ENCODE measurements at places on chromosomes 13 and 19.

DNA sequence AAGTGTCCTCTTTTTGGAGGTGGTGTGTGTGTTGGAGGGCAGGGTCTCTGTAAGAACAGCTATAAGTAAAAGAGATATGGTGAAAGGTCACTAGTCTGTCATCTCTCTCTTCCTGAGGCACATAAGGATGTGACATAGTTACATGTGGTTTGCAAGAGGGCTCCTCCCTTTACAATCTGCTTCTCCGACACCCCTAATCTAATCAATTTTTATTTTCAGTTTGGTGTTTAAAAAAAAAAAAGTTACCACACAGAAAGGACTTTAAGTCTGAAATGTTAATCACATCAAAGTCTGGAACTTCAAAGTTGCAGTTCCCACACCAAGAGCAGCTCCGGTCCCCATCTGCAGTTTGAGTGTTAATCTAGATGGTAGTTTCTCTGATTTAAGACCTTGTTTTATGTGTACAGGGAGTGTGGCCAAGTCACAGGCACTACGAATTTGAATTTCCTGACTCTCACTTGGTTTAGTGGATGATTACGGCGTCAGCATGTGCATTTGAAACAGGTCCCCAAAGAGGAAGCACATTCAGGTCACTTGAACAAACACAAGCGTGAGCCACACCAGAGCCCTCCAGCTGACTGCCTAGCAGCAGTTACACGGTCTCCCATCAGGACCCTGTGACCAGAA, 53.1 kb downstream of the FOXO1 start:
- no peak for DNase-seq

GRCh38 chr13:106593132-106593531, 25.2 kb upstream of the ARGLU1 start:
- DNase-seq = no peak

DNA sequence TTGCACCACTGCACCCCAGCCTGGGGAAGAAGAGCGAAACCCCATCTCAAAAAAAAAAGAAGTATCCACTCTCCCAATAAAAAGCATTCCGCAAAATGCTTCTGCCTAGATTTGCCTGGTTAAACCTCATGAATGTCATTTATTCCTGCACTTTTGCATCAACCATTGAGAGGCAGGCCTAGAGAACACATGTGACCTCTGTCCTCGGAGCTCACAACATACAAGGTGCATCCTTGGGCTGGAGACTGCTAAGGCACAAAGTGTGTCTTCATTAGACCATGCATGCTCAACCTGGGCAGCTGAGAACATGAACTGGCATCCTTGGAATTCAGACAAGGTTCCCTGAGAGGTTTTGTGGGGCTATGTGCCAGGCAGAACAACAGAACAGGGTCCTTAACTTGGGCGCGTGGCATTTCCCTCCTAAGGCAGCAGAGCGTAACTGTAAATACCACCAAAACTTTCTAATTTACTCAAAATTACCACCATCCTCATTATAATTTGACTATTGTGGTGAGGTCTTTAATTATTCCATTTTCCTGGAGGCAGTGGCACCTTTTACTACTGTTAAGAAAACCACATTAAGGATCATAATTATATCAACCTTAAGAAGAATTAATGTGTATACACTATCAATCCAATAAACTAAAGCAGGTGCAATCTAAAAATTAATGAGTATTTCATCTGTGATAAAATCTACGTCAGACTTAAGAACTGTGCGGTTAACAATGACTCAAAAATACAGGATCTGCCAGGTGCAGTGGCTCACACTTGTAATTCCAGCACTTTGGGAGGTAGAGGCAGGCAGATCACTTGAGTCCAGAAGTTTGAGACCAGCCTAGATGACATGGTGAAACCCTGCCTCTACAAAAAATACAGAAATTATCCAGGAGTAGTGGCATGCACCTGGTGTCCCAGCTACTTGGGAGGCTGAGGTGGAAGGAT, 13.8 kb downstream of the RCBTB1 start:
- no peak for DNase-seq

- DNase-seq = no peak
Measured at GRCh38 chr19:35171730-35172129, 17.2 kb downstream of the FXYD5 start.

- no peak for DNase-seq
Measured at GRCh38 chr19:1269065-1269477, at the start of gene CIRBP. Gene CIRBP, plus strand, starts transcription at chr19:1269332. Its CDS starts 1,602 bp downstream, at chr19:1270934.

- no peak for DNase-seq
Measured at GRCh38 chr13:114063545-114064449, 68.6 kb downstream of the RASA3 start.

DNA sequence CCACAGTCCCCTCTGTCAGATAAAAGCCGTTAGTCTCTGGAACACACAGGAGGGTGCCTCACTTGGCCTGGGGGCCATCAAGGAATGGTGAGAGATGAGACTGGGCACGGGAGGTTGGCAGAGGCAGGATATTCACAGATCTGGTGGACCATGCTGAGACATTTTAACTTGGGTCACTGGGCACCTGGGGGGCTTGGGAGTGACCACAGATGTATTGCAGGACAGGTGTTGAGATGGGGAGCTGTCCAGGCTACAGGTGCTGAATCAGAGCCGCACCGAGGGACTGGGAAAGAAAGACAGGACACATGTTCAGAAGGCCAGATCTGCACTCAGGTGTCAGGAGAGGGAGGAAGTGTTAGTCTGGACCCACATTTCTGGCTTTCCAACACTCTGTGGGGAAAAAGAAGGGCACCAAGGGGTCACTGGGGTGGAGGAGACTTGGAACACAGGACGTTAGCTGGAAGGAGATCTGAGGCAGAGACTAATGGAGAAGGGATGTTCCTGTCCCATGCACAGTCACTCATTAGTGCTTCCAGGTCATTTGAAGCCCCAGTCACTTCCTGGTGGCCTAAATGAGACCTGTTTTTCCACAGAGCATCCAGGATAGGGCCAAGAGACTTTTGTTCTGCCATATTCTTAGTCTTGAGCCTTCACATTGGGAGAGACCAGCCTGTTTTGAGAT, 56.1 kb downstream of the CHST8 start:
- DNase-seq = no peak

DNA sequence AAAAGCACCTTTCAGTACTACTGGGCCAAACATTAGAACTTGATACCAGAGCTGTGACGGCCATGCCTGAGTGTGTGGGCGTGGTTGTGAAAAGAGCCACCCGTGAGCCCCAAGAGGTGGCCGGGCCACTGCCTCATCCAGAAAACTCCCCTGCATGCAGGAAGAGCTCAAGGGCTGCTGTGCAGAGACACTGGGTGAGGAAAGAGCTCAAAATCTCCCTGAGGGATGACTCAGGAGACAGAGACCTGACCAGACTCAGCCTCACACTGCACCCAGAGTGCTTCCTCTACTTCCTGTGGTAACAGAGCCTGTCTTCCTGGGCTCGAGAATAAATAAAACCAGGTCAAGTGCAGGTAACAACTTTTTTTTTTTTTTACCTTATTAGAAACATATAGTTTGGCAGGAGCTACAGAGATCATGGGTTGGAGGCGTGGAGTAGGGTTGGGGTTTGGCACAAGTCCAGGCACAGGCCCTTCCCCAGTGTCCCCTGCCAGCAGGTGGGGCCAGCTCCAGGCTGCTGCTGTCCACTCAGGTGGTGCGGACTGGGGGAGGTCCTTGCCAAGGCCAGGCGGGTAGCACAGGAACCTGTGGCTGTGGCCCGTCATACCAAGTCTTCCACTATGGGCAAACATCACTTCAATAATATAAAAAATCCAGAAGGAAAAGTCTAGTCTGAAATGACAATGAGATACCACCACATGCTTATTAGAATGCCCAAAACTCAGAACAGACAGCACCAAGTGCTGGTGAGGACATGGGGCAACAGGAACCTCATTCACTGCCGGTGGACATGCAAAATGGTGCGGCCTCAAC, 25.5 kb downstream of the ELL start:
- no peak for DNase-seq

- DNase-seq = no peak
Measured at GRCh38 chr19:17156947-17157302, 58.2 kb upstream of the USE1 start.

GRCh38 chr13:80955501-80955900, 614.6 kb upstream of the SPRY2 start:
- DNase-seq = no peak

DNA sequence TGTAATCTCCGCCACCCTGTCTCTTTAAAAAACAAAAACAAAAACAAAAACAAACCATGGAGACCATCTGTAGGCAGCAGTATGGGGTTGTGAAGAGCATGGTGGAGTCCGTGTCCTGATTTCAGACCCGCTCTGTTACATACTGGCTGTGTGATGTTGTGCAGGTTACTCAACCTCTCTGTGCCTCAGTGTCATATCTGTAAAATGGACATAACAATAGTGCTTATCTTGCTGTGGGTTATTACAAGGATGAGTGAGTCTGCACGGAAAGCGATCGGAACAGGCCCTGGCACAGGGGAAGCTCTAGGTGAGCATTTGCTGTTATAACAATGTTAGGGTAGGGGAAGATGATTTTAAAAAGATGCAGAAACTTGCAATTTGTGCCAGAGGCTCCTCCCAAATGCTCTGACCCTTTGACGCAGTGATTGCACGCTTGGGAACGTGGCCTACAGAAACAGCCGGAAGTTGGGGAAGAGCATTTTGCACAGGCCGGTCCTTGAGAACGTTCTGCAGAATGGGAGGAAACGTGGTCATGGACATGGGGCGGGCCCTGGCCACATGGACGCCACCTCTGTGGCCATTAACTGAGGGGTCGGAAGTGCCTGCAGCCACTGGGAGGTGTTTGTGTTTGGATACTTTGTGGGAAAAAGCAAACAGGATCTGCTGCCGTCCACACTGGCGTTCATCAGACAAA, 15.7 kb upstream of the SELENOW start:
- no peak for DNase-seq

GRCh38 chr13:31951215-31951678, 80.3 kb upstream of the FRY start:
- no peak for DNase-seq

DNA sequence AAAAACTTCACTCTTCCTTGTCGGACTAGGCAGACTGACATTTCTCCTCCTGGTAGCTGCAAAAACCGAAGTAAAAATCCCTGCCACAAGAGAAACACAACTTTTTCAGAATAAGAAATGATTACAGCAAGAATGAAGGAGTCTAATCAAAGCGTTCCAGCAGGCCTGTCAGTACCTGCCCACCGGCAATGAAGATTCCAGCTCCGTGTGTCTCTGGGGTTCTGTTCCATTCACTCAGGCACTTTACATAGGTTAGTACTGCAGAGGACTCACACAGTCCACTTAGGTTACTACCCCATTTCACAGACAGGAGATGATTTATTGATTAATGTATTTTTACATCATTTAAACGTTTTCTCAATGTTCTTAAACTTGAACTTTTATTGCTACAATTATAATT, 275.5 kb downstream of the NHLRC3 start:
- DNase-seq = no peak

DNA sequence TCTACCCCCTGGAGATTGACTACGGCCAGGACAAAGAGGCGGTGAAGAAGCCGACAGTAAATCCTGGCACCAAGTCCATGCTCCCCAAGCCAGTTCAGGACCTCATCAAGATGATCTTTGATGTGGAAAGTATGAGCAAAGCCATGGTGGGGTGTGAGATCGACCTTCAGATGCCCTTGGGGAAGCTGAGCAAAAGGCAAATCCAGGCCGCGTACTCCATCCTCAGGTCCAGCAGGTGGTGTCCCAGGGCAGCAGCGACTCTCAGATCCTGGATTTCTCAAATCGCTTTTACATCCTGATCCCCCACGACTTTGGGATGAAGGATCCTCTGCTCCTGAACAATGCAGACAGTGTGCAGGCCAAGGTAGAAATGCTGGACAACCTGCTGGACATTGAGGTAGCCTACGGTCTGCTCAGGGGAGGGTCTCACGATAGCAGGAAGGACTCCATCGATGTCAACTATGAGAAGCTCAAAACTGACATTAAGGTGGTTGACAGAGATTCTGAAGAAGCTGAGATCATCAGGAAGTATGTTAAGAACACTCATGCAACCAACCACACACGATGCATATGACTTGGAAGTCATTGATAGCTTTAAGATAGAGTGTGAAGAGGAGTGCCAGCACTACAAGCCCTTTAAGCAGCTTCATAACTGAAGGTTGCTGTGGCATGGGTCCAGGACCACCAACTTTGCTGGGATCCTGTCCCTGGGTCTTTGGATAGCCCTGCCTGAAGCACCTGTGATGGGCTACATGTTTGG, 24.0 kb upstream of the ANKRD10 start:
- no peak for DNase-seq

DNA sequence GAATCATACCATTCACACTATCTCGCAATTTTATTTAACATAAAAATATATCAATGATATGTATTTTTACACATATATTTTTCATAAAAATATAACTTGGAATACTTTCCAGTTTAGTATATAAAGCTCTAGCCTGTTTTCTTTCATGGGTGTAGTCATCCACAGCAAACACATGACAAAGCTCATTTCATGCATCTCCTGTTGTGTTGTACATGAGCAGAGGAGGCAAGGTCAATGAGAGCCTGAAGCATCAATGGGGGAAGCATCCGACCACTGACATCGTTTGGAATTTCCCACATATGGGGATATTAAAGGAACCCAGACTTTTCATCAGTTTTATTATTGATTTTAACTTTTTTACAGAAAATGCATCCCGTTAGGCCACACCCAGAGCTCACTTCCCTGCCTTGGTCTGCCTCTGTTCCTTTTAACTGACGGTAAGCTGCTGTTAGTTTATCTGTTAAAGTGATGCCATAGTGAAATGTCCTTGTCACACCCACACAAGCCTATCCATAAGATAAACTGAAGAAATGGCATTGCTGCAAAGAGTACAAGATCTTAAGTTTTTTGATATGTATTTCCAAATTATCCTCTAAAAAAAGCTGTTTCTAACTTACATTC, 44.0 kb downstream of the MIPEP start:
- no peak for DNase-seq

DNA sequence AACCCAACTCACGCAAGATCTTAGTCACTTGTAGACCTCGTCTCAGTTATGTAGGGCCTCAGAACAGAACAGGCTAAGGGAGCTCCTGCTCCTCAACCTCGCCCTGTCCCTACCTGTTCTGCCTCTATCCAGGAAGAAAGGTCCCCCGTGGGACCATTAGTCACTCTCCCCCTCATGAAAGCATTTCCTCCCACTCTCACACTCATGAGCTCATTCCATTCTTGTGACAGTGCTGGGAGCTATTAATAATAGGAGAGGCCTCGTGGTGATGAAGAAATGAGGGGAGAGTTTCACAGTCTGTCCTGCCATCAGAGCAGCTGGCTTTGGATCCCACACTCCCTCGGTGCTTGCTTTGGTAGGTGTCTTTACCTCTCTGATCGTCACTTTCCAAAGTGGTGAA, 10.2 kb downstream of the PPP2R1A start:
- DNase-seq = no peak

GRCh38 chr19:45615795-45616703, 14.0 kb upstream of the GPR4 start:
- DNase-seq = no peak

- DNase-seq = no peak
Measured at GRCh38 chr13:28564030-28564429, 69.1 kb upstream of the FLT1 start.

Data from cortex of kidney (tissue), 1 donor.